ENCODE measurements at places on chromosomes 13 and 19.

DNA sequence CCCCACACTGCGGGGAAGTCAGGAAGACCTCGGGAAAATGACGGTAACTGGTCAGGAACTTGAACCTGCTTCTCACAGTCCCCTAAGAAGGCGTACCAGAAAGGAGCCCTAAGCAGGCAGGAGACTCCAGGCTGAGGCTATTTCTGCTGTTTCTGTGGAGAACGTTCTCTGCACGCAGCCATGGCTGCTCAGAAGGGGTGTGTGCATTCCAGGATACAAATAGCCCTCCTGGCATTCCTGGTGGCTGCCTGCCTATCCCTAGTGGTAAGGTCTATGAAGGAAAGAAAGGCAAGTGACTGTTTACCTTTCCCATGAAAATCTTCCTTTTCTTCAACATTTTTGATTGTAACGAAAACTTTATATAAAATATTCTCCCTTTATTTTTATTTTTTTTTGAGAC is 2.5 kb downstream of the SGCG start:
- DNase-seq, result no peak

GRCh38 chr19:1408300-1409203 is 1.2 kb downstream of the DAZAP1 start:
- DNase-seq, result peak; percentile 48

DNA sequence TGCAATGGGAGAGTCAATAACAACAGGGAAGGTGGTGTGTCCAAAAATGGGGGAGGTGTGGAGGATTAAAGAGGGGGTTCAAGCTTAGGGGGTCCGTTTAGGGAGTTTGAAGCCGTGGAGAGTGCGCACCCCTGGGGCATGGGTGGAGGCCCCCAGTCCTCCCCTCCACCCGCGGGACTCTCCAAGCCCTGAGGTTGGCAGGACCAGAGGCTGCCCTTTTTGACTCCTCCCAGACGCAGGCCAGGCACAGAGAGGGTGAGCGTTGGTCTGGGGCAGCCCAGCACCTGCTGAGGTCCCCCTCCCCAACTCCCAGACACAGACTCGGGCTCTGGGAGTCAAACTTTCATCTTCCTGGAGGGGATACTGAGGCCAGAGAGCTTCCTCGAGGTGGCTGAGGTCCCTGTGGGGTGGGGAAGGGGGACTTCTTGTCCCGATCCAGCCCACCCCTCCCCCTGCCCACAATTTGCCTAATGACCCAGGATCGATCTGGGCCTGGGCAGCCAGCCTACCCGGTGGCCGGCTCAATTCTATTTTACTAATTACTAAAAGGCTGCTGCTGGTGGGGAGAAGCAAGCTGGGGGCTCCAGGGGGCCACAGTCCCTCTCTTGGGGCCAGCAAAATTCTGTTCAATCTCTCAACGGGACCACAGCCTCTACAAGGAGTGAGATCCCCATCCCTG is 2.8 kb upstream of the ONECUT3 start:
- no peak for DNase-seq

DNA sequence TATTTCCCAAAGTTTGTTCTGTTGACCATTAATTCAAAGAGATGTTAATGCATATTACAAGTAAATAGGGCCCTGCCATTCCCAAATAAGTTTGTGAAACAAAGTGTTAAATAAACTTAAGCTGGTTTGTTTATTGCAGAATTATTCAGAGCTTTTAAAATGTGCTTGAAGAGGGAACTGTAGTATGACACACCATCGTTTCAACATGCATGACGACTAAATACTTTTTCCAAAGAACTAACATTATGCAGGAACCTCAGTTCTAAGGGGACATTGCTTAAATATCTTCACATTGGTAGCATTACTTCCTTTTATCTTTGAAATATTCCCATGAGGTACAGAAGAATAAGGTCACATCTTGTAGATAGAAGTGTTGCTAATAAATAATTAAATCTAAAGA is 14.6 kb downstream of the LHFPL6 start:
- no peak for DNase-seq

DNA sequence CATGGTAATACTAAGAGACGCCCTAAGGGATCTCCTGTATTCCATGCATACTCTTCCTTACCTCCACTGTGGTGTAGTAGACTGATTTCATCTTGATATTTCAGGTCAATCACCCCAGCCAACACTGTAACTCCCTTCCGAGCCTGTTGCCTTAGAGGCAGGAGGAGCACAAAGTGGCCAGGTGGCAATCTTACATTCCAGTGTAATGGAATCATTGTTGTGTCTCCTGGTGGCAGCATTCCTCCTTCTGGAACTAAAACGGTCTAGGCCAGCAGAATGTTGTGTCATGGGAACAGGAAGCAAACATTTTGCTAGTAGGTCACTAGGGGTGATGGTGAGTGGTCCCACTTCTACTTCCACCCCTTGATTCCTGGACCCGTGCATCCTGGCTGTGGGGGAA is 405.7 kb upstream of the SLC10A2 start:
- DNase-seq, result no peak

DNA sequence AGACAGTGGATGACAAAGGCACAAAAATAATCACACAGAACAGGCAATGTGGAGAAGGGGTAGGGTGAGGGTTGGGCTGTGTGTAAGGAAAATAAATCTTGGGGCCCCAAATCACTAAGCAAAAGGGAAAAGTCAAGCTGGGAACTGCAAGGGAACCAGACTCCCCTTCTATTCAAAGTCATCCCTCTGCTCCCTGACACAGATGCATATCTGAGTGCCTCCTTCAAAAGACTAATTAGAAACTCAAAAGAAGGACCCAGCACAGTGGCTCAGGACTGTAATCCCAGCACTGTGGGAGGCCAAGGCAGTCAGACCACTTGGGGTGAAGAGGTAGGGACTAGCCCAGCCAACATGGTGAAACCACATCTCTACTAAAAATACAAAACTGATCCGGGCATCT is 18.3 kb downstream of the ZNF611 start:
- no peak for DNase-seq

All from hematopoietic multipotent progenitor cell treated with erythropoietin and hydrocortisone succinate and interleukin-3 and kit ligand, for 8 days (in vitro differentiated cells).